ENCODE measurements at places on chromosomes 16 and 17.

DNA sequence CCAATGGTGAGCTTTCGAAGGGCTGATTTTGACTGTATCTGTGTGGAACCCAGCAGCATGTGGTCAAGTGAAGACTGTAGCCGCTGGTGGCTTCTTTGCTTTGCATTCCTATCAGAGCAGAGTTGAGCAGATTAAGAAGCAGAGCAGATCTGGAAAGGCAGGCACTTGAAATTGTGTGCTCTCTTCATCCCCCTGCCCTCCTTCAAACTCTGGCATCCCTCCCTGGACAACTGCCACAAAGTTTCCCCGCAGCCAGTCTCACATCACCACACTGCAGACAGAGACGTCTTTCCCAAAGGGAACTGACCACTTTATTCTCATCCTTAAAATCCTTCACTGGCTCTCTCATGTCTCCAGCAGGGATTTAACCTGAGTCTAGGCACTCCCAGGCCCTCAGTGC is 237.1 kb upstream of the DYNLRB2 start:
- no peak for DNase-seq

DNA sequence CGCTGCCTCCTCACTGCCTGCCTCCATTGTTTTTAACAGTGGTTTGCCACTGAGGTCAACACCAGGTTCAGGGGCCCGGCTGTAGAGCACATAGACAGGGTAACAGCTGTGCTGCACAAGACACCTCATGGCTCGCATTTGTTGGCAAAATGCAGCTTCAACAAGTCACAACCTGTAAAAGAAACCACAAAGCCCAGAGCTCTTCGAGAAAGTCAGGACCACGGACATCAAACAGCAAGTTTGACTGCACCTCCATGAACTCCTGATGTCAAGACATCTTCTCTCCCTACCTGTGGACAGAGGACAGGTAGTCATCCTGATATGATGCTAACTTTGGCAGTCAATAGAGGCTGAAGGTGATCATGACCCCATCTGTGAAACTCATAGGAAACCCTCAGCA is 142.4 kb upstream of the SOX9 start:
- no peak for DNase-seq

DNA sequence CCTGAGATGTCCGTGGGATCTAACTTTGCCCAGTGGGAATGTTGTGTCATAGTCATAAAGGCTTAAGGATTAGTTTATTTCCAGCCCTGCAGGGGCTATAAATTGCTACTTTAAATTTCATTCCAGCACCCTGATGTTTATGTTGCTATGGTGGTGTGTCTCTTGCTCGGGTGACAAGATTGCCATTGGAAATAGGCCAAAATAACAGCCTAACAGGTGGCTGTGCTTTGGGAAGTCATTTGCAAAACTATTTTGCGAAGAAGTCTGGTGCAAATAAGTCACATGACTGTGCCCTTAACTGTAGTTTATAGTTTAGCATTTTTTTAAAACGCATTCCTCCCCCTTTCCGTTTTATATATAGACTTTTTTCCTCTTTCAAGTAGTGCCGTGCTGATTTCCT is 23.1 kb downstream of the PITPNC1 start:
- no peak for DNase-seq

GRCh38 chr17:75566416-75566815 is 21.2 kb upstream of the MYO15B start:
- no peak for DNase-seq

- DNase-seq, result no peak
Observed at GRCh38 chr17:76611758-76612157, 26.1 kb upstream of the ST6GALNAC2 start.

DNA sequence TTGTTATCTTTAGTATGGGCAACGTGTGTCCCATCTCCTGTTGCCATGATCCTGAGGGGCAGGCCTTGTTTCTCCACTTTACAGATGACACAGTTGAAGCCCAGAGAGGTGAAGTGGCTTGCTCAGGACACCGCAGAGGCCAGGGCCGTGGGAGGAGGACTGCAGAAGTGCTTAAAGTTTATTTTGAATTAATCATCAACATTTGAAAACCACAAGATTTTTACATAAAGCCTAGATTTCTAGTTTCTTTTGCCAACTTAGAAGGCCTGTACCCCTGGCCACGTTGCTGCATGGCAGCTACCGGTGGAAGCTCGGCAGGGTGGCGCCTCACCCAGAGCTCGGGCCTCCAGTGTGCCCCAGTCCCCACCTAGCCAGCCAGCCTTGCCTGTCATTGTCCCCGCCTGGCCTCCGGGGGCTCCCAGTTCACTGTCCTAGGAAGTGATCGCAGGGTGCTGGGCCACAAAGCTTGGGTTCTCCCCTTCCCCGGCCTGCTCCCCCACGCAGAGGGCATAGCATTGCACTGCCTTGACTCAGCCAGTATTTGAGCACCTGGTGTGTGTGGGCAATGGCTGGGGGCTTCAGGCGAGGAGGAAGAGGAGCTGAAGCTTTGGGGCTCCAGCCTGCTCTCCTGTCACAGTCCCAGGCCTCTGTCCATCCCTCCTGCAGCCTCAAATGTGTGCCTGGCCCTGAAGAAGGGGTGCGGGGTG is 14.8 kb upstream of the ADCY7 start:
- DNase-seq, result no peak

GRCh38 chr16:11217651-11218603 is 38.1 kb downstream of the SOCS1 start:
- DNase-seq, result no peak
